ENCODE measurements at places on chromosomes 11 and 22.

DNA sequence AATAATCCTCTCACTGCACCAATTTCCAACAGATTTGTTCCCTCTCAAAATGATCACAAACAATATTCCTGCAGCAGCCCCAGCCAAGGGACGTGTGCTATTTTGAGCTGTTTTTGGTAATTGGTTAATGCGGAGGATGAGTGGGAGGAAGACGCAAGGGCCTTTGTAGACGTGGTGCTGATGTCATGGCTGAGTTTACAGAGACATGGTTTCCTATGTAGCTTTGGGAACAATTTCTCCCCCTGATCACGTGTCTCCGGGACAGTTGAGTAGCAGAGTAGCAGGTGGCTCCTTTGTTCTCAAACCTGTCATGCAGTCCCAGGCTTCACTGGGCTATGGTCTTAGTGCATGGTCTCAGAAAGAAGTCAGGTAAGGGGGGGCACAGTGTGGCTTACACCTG, 183.2 kb upstream of the NECTIN1 start:
- DNase-seq = no peak

DNA sequence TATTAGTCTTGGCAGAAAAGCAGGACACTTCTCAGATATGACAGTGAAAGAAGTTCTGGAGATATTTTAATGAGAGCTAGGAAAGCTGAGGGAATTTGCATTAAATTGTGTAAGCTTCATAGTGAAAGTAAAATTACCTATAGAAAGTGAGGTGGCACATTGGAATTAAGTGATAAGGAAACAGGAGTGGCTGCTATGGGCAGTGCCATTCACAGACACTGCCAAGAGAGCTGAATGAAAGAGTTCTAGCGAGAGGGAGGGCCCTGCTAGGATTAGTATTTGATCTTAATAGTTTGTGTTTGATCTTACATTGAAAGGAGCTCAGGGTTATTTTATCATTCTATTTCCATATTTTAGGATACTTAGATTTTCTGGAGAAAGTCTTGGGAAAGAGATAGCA, 351.9 kb downstream of the DDX10 start:
- no peak for DNase-seq

DNA sequence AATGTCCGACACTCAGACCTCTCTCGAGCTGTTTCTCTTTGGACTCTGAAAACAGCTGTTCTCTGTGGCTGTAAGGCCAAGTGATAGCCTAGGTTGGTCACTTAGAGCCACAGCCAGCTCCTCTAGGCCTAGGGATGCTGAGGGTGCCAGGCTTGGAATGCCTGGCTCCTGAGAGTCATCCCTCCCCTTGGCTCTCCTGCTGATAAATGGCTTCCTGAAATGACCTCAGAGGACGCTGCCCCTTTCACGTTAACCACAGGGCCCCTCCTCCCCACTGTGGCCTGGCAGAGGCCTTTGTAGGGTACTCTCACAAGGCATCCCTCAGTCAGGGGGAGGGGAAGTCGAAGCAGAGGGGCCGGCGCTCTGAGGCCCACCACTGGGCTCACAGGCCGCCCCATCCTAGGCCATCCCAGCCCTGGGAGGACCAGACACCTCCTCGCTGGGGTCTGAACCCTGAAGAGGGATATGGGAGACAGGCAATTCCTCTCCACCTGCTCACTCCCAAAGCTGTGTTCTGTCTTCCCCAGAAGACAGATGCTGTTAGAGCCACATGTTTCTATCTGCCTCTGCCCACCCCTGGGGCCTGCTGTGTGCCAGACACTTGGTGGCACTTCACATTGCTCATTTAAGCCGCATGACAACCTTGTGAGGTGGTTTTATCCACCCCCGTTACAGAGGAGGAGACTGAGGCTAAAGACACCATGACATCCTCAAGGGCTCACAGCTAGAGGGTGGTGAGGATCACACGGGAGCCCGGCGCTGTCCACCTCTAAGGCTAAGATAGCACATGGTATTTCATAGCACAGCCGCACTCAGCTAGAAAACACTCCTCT, 50.9 kb downstream of the ARFGAP3 start:
- no peak for DNase-seq

- no peak for DNase-seq
These were observed 16.3 kb upstream of the OPCML start for GRCh38 chr11:133548641-133549040.

DNA sequence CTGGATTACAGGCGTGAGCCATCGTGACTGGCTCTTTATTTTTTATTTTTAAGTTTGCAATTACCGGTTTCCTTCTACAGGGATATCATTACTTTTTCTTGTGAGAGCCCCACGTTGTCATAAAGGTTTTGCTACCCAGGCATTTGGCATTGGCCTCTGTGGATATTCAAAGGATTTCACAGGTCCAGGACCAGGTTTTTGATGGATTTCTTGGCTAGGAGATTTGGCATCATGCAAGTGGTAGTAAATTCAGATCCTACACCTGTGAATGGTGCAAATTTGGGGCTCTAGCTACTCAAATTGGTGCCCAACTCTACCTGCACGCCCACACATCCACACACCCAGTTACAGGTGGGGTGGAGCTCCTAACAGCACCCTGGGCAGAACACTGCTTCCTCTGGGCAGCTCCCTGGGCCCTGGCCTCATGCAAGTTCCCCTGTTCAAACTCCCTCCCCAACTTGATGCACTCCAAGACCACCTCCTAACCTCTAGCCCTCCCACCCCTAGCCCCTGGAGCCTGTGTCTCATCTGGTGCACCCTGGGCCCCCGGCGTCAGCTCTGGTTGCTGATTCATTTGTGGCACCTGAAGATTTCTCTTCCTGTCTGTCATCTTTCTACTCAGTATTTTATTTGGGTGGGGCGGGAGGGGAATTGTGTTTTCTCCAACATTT, 9.3 kb upstream of the MRGPRD start:
- no peak for DNase-seq

- no peak for DNase-seq
These were observed 7.4 kb upstream of the PMM1 start for GRCh38 chr22:41596776-41597634.

- no peak for DNase-seq
These were observed 18.3 kb downstream of the MS4A6A start for GRCh38 chr11:60164550-60165075.

DNA sequence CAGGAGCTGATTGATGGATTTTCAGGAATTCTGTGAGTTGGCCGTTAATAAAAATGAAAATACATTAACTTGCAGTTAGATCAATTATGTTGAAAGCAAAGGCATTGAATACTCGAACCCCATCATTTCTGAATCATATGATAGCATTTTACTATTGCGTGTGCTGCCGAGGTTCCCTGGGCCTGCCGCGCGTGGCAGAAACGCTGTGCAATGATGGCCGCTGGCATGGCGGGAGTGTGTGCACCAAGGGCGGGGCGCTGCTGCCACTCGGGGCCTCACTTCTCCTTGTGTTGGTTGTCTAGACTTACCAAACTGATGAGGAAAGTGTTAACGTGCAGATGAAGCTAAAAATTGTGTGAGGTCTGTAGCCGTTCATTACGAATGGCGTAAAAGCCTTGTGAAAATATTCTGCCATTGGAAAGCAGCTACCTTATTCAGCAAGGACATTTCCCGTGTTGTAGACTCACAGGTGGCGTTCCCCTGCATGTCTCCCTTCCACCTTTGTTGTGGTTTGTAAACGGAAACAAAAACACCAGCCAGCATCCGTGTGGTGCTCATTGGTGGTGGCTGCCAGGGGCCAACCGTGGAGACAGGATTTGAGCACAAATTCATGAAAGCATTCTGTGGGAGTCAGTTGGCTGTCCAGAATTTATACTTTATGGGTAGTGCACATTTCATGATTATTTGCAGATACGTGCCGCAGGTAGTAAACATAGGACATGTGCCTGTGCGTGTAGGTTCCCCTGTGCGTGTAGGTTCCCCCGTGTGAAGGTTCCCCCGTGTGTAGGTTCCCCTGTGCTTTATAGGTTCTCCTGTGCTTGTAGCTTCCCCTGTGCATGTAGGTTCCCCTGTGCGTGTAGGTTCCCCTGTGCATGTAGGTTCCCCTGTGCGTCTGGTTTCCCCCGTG, 5.9 kb upstream of the GRAMD4 start:
- DNase-seq = no peak

GRCh38 chr11:106706355-106706754, 311.9 kb downstream of the GUCY1A2 start:
- no peak for DNase-seq

DNA sequence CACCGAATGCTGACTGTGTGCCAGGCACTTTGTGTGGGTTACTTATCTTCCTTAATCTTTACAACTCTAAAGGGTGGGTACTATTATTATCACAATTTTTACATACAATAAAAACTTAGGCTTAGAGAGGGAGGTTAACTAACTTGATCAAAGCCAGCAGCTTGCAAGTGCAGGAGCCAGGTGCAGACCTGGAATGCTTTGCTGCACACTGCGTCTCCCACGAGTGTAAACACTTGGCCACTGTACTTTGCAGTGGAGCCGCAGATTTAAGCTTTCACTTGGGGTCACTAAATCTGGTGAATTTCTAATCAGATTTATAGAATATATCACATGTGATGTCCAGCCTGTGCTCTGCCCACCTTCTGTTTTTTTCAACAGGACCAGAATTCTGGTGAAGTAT, 36.7 kb downstream of the AMOTL1 start:
- no peak for DNase-seq

DNA sequence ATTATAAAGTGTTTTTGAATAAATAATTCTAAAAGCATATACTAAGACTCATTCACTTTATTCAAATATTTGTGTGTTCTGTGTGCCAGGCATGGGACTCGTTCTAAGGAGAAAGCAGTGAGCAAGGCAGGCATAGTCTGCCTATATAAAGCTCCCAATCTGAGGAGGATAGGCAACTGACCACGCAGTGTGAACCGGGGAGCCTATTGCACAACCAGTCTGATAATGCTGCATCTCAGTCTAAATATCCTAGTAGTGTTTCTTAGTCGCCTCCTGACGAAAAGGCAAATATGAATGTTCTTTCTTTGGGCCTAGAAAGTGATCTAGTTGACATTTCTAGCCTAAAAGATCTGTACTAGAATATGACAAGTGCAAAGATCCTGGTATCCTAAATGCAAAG, 98.3 kb downstream of the C11orf65 start:
- DNase-seq = no peak
